ENCODE measurements at places on chromosomes 3 and 15. TPM values are rescaled to one million over a fixed set of nuclear protein-coding genes. Genes with fewer than 3 reads are reported as not detected.

The BLM gene
- total RNA-seq, result 47.8 TPM

DNA sequence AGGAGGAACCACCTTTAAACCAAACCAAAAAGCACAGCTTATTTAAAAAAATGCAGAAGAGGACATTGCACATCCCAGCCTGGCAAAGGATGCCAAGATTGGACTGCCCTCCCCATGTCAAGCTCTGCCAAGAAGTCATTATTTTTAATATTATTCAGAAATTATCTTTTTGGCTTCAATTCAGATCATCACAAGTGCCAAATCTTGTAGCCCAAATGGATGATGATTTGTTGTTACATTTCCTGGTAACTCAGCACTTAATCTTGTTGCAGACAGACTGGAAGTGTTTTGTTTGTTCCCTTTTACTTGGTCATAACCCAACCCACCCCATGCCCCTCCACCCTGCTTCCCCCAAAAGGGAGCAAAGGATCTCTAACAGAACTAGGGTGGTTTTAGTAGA is 28.1 kb upstream of the LXN start:
- DNase-seq, result no peak

DNA sequence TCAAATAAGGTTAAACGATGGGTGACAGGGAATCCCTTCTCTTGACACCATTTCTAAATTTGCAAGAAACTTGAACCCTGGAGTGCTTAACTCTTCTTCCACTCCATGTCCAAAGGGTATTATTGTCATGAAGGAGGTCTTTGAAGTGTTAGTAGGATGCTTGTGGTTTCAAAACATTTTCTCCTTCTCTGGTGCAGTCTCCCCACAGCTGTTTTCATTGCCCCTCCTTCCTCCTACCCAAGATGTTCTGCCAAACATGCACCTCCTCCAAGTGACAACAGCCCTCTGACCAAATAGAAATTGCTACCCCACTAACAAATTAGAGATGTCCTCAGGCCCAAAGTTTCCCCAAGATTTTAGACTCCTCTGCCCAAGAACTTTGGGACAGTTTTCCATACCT is 151.4 kb downstream of the POLR2M start:
- no peak for DNase-seq

GRCh38 chr3:191563722-191564121 is 102.8 kb downstream of the PYDC2 start:
- no peak for DNase-seq

Data from activated naive CD8-positive, alpha-beta T cell treated with anti-CD3 and anti-CD28 coated beads for 36 hours (primary cell).